Fibroblast of skin of right biceps (primary cell): ENCODE measurements at places on chromosomes 6 and 20.

DNA sequence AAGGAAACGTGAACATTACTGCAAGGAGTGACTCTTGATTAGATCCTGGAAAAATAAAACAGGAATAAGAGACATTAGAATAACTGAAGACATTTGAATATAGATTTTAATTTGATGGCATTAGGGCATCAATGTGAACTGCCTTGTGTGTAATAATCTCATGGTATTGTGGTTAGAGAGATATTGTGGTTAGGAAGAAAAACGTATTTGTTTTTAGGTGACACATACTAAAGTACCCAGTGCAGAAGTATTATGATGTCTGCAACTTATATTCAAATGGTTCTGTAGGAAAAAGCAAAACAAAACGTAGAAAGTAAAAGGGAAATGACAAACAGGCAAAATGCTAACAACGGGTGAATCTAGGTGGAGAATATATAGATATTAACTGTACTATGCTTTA is 65.9 kb upstream of the OGFRL1 start:
- DNase-seq: no peak

GRCh38 chr6:105940990-105941389 is 145.1 kb upstream of the PRDM1 start:
- no peak for DNase-seq

DNA sequence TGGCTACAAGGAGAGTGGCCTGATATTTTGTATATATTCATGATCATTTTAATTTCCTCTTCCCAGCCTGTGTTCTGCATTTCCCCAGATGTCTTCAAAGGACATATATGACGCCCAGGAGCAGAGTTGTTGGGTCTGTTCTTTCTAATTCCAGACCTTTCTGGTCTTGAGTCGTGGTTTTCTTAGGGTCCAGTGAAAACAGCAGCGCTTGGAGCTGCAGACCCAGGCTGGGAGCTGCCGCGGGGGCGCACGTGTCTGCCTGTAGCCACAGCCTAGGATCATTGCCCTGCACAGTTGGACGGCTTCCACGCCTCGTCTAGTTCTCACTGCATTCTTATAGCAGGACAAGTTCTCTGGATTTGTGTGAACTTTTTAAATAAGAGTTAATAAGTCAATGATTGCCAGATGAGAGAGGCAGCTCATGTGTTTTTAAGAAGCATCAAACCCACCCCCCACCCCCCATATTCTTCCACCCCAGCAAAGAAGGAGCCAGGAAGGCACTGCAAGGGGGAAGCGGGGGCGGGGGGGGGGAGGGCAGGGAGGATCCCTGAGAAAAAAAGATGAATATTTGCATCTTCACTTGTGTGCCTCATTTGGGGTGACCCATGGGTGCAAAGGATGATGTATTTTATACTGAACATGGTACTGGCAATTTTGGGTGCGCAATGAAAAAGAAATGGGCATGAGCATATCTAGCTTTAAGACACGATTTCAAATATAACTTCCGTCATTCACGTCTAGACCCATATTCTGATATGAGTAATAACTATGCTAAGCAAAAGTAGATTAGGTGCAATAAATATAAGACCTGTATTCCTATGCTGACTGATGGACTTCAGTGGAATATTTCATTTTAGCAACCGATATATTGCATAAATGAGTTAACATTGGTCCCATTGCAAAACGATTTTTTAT is 160.0 kb downstream of the TBXT start:
- peak; percentile 84 for DNase-seq

- peak; percentile 59 for DNase-seq
These were observed 155.4 kb downstream of the NRN1 start for GRCh38 chr6:5851261-5851757.

GRCh38 chr20:5927749-5928462 is 22.4 kb downstream of the TRMT6 start:
- DNase-seq: no peak

DNA sequence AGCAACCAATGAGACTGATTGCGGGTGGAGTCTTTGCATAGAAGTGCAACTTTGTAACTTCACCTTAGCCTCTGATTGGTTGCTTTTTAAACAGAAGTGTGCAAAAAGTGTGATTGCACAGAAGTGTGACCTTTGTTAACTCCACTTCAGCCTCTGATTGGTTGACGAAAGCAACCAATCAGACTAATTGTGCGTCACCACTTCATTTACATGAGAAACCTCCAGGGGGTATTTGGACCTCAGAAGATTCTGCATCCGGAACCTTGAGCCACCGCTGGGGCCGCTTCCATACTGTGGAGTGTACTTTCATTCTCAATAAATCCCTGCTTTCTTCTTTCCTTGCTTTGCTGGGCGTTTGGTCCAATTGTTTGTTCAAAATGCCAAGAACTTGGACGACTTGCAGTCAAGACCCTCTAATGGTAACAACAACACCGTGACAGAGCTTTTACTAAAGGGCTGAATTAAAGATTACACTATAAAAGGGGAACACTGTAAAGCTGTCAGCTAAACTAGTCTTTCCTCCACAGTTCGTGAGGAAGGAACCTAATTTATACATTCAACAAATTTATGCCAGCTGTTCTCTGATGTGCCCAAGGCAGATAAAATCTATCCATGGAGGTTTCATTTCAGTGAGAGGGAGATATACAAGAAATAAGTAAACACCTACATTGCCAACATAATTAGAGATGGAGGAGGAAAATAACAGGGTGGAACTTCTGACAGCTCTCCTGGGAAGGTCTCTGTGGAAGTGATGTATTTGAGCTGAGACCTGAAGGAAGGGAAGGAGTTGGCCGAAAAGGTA is 1.4 kb upstream of the HECA start:
- DNase-seq: no peak

- no peak for DNase-seq
These were observed 40.6 kb downstream of the SIRPA start for GRCh38 chr20:1935696-1936366.

DNA sequence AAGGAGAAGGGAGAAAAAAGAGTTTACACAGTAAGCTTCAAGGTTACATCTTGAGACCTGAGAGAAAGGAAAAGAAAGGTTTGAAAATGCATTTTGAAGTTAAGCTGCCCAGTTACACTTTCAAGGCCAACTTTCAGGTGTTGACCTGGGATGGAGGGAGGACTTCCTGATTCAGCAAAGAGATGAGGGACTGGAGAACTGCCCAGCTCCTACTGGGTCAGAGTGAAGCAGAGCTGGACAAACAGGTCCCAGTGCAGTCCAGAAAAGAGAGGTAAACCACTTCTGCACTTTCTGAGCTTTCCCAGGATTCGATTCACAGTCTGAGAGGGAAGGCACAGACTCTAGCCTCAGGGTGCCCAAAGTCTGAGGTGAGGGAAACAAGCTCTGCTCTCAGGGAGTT is 6.0 kb upstream of the TJAP1 start:
- no peak for DNase-seq

DNA sequence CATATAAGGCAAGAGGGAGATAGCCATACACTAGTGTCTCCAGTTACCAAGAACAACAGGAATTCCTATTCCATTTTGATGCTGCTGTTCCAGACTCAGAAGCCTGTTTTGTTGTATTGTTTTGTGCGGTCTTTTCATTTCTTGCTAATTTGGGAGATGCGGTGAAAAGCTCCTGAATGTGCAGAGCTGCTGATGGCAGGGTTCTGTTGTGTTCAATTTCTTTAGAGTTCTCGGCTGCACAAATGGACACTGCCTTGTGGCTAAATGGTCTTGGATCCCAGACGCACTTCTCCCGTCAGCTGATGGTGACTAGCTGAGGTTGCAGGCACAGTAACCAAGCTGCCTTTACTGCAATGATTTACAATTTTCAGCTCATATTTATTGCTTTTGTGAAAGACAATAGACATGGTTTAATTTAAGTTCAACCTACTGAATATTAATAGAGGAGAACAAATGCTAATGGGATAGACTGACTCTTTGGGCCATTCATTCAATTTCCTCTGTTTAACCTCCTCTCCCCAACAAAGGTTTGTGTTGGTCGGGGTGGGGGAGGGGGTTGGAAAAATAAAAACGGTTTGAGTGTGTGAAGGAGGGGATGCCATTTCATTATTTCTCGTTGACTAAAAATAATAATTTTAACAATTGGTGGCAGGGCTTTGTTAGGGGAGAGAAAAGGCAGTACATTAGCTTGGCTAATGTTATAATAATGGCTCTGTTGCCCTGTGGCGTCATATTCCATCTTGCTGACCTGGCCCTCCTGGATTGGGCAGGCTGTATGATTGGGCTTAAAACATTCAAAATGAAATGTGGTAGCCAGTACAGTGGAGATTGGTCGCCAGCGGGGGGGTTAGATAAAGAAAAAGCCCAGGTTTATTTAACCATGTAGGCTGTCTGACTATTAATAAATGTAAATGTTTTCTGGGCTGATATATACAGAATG is 159.5 kb downstream of the JARID2 start:
- DNase-seq: no peak

DNA sequence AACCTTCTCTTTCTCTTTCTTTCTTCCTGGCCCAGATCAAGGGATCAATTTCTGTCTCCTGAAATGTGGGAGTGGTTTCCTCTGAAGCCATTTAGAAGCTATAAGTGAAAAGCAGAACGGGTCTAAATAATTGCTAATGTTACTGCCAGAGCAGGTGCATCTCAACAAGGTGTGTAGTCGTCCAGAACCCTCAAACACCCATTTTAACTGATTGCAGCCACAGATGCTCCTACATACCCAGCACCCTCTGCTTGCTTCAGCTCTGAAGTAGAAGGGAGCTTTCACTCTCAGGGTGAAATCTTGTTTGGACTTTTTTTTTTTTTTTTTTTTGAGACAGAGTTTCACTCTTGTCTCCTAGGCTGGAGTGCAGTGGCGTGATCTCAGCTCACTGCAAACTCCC is 592.1 kb upstream of the ARID1B start:
- DNase-seq: no peak

DNA sequence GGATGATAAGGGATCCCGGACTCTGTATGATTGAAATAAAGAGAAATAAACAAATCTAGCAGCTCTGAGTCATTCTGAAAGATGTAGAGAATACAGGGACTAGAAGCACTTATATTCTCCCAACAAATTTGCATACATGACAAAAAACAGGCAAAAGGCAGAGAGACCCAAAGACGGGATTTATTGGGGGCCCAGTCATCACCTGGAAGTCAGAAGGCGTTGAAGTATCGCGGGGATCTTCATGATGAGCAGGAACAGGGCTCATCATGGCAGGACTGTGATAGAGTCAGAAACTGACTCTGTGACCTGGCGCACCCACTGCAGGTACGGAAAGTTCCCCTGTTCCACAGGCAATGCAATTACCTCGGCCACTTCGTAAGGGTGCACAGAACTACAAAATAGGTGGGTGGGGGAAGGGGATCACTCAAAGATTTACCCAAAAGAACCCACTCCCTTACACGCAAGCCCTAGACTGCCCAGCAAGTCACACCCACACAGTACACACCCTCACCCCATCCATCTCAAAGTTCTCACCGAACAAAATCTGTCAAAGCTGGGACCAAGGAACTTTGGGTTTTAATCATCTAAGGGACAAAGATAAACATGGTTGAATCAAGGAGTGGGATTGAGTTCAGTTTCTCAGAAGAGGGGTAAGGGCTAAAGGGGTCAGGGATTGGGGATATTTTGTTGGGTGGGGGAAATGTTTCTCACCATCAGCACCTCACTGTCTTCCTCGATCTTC is 1.4 kb downstream of the CUTA start:
- DNase-seq: no peak

- peak; percentile 18 for DNase-seq
These were observed 19.4 kb upstream of the KCNB1 start for GRCh38 chr20:49501917-49502316.

DNA sequence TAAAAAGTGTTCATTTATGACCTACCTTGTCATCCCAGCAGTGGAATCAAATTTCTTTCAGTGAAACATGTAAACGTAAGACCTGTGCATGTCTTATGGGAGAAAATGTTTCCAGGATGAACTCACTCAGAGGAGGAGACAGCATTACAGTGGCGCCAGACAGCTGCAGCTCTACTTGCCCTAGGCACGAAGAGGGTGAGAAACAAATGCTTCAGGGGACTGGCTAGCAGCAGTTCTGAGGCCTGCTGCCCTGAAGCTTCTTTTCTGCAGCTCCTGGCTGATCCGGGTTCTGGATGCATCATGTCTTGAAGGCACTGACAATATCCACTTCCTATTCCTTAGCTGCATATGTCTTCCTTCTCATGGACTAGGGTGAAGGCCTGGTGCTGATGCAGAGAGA is 120.2 kb downstream of the QRSL1 start:
- DNase-seq: peak; percentile 43

GRCh38 chr20:2169456-2170088 is 67.9 kb downstream of the STK35 start:
- DNase-seq: no peak

- peak; percentile 25 for DNase-seq
These were observed 8.8 kb upstream of the MOG start for GRCh38 chr6:29647927-29648642.

DNA sequence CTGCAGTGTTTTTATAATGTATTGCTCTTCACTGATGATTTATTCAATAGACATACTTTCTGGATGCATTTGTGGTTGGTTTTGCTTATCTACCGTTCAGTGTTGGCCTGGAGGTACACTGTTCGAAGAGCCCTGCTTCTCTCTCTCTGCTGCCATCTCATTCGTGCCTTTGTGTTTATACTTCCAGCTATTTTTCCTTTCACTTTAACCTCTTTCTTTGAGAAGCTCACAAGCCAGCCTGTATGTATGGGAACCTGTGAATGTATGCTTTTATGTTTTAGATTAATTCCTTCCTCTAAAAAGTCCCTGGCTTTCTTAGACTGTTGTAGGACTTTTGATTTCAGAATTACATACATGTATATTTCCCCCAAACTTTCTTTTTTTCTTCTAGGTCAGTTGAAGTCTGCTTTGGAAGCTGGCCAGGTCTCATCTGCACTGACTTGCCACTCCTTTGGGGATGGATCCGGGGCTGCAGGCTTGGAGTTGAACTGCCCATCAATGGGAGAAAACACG is 83.0 kb downstream of the SCAND1 start:
- DNase-seq: no peak

- DNase-seq: peak; percentile 18
These were observed 1.4 kb downstream of the PPP1R3D start for GRCh38 chr20:59938696-59939051.

- DNase-seq: peak; percentile 88
These were observed 7.8 kb upstream of the MDGA1 start for GRCh38 chr6:37705239-37706051.

- peak; percentile 72 for DNase-seq
These were observed 6.1 kb downstream of the UQCC2 start for GRCh38 chr6:33705268-33705885.

- DNase-seq: no peak
These were observed 1104.2 kb upstream of the CITED2 start for GRCh38 chr6:140478631-140479030.
